ENCODE measurements at places on chromosomes 2 and 18.

- DNase-seq: no peak
These were observed 218.1 kb upstream of the TNP1 start for GRCh38 chr2:217077831-217078407.

DNA sequence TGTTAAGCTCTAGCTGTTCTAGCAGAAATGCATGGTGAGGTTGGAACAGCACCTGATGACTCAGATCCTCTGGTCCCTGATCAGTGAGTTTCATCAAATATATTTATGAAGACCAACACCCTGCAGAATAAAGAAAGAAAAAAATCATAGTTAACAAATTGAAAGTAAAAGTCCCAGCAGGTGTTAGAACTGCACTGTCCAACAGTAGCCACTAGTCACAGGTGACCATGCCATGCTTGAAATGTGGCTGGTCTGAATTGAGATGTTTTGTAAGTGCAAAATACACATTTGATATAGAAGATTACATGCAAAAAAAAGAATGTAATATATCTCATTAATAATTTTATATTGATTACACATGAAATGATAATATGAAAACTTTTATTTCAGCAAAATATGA lies 1010.7 kb upstream of the ZEB2 start:
- DNase-seq: no peak

DNA sequence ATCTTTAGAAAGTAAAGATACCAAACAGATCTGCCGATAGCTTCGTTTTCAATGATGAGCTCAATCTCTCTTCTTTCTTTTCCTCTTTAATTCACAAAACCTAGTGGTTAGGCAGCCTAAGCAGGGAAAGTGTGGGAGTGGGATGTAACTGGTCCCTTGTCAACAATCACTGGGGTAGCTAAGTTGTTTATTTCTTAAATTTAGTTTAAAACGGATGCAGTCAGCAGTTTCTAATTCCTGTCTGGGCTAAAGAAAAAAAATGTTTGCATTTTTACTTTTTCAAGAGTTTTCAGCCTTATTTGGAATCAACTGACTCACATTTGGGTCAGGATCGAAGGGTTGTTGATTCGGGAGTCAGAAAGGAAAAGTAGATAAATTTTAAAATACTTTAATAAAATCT lies 137.7 kb upstream of the TACR1 start:
- DNase-seq: no peak

- DNase-seq: no peak
These were observed 10.1 kb upstream of the IFIH1 start for GRCh38 chr2:162328424-162329157.

DNA sequence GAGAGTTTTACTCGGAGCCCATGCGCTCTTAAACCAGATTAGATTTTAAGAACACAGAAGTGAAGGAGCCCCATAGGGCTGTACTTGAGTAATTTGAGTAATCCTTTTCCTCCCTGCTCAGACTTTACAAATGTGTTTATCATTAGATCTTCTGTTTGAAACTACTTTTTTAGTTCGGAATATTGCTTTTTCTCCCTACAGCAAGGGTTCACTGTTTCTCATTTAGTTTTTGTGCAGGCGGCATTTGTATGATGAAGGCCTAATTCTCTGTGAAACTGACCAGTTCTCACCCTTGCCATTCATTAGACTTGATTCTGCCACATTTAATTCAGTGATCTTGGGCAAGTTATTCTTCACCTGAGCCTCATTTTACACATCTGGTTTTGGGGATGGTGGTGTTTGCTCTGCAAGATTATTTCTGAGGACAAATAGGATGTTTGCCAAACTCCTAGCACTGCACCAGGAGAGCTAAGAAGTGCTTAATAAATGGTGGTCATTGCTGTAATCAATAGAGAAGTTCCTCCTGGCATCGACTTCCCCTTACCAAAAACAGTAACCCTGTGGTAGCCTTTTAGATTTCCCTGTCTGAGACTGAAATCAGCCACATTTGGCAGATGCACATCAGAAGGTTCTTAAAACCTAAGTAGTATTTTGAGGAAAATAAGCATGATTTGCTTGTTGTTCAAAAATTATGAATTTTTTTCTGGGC lies 2.2 kb downstream of the B3GNT2 start:
- no peak for DNase-seq

DNA sequence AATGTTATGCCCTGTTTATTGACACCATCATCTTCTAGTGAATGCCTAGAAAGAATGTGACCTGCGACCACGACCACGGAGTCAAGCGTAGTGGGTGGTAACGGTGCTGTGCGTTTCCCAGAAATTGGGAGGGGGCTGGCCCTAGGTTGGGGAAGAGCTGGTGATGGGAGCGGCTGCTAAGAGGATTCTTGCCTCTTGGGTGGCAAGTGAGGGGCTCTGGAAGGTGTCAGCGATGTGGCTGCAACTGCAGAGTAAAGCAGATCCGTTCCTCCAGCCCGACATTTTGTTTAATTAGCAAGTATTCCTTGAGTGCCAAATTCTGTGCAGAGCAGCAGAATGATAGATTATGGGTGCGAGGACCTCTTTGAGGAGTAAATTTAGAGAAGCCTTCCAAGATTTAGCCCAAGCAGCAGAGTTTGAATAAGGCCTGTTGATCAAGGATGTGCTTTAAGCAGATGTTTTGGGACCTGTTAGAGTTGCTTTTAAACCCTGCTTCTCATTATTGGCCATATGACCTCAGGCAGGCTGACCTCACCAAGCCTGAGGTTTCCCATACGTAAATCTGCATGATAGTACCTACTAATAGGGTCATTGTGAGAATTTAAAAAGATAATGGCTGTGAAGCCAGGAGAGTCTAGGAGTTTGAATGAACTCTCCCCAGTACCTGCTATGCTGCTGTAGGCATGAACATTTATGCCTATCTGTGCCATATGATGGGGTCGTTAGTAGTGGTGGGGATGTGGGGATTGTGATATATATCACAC lies 287.7 kb downstream of the PTGR3 start:
- no peak for DNase-seq

GRCh38 chr2:74131901-74132300 lies 15.8 kb downstream of the BOLA3 start:
- DNase-seq: no peak

DNA sequence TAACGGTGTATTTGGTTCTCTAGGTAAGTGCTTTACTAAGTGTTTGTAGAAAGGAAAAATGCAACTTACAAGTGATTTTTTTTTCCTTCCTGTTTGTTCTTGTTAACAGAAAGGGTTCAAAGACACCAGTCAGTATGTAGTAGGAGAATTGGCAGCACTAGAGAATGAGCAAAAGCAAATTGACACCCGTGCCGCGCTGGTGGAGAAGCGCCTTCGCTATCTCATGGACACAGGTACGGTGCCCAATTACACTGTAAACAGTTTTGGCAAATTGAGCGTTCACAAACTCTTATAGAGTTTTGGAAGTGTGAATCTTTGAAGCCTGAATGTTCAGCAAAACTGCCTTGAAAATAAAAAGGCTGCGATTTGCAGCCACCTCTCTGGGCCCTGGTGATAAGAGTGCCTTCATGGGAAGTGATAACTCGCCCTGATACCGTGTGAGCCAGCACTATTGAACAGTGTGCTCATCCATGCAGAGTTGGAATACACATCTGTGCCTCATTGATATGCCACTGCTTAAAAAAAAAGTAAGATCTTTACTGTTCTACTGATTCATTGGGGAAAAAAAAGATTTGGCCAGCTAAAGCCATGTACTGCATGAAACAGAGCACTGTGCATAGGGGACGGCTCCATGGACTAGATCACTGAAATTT lies 54.0 kb upstream of the OTX1 start:
- no peak for DNase-seq
